ENCODE measurements at places on chromosomes 16 and 17.

GRCh38 chr16:8493972-8494371, 96.3 kb downstream of the TMEM114 start:
- no peak for DNase-seq

- no peak for DNase-seq
These were observed 481 bp downstream of the CNTROB start for GRCh38 chr17:7932483-7932891.

- DNase-seq, result no peak
These were observed 699.8 kb upstream of the KIF2B start for GRCh38 chr17:53122966-53123365.

- DNase-seq, result no peak
These were observed 27.0 kb downstream of the ASIC2 start for GRCh38 chr17:33266116-33266515.

DNA sequence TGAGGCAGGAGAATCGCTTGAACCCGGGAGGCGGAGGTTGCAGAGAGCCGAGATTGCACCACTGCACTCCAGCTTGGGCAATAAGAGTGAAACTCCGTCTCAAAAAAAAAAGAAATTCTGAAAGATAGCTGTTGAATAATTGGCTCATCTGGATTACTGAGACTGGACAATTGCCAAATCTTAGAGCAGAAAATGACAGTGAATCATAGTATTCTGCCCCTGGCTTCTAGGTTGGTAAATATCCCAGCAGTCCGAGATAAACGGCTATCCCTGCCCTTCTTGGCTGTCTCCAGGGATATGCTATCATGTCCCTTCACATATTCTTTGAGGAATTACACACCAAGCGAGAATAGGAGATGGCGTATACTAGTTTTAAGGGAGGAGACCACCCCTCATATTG, 35.5 kb upstream of the METTL16 start:
- no peak for DNase-seq

GRCh38 chr16:27531826-27532800, 17.6 kb downstream of the GTF3C1 start:
- no peak for DNase-seq

- DNase-seq, result no peak
These were observed 53.2 kb downstream of the AMFR start for GRCh38 chr16:56372013-56372634.

DNA sequence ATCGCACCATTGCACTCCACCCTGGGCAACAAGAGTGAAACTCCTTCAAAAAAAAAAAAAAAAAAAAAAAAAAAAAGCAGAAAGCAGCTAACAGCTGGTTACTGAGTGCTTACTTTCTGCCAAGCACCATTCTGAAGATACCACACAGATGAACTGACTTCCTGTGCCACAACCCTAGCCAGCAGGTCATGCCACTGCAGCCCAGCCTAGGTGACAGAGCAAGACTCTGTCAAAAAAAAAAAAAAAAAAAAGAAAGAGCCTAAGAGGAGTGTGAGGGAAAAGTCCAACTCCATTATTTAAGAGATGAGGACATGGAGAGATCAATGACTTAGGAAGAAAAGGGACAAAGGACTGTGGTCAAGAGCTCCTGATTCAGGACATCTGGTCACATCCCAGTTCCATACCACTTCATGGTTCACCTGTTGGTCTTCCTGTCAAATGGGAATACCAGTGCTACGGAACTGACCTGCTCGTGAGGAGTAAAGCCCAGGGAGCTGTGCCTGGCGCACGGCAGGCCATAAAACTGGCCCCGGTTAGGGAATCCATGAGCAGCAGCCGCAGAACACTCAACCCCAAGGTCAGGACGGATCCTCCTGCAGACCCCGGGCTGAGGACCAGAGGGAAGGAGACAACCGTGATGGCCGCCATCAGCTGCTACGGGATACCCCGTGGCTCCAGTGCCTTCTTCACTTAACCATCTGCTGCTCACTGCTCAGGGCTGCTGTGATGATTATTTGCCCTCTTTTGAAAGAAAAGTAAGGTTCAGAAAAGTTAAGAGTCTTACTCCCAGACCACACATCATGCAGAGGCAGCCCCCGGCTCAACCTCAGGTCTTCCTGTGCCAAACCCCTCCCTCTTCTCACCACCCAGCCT, 950 bp downstream of the KLHDC4 start:
- DNase-seq, result no peak

DNA sequence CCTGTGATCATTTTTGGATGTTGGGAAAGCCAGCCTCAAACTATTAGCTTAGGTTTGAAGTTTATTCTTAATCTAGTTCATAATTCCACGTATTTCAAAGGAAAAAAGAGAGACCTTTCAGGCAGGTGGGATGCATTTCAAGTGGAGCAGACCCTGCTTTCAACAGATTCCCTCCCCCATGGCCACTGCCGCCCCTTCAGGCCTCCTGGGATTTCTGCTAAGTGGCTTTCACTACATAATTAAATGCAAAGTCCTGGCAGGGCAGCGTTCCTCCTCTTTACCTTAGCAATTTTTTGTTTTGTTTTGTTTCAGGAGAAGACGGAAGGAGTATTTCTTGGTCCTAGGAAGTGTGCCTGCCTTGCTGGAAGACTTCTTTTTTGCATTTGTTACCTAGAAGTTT, 36.6 kb downstream of the MAF start:
- DNase-seq, result no peak

DNA sequence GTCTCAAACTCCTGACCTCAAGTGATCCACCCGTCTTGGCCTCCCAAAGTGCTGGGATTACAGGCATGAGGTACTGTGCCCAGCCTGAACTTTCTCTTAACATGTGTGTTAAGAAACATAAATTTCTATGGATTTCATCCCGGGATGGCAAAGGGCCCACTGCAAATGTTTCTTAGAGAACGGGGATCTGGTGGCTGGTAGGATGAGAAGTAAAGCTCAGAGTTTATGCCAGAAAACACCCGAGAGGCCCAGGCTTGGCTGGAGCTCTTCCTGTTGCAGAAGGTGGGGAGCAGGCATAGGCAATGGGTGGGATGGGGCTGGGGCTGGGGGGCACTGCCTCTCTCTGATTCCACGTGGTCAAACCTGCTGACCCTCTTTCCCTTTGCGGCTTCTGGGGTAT, 5.6 kb upstream of the CARHSP1 start:
- no peak for DNase-seq

- DNase-seq, result no peak
These were observed 126.9 kb upstream of the WSCD1 start for GRCh38 chr17:5943232-5943631.

DNA sequence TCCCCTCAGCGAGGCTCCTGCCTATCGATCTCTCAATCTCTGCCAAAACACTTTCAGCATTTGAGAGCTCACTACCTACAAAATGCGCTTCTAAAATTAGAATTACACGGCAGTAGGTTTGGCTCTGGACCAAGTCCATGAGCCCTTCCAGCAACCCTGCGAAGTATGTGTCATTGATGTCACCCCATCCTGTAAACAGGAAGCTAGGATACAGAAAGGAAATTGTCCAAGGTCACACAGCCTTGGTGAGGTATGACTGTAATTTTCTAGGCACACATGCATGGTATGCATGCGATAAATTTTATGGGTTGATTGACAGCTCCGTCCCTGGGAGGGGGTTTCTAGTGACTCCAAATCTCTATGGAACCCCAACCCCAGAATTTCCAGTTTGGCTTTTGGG, 330.3 kb upstream of the CDH5 start:
- DNase-seq, result no peak

DNA sequence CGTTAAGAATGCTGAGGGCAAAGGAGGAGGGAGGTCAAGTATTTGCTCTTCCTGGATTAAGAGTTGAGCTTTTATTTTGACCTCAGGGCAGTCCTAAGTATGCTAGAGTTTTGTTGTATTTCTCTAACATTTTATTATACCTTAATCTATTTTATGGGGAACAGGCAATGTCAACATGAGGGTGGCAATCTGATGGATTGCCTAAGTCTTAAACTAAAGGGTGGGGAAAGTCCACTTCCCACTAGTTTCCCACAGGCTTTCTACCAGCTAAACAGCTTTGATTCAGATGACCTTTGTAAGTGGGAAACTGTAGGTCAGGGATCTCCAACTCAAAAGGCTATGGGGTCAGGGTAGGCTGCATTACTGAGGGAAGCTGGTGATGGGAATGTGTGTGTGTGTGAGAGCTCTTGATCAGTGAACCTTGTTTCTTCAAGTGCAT, 24.9 kb downstream of the HSD17B2 start:
- no peak for DNase-seq

GRCh38 chr16:83882163-83882885, 16.6 kb upstream of the MLYCD start:
- no peak for DNase-seq

- DNase-seq, result no peak
These were observed 25.8 kb downstream of the SRCIN1 start for GRCh38 chr17:38579934-38580333.

DNA sequence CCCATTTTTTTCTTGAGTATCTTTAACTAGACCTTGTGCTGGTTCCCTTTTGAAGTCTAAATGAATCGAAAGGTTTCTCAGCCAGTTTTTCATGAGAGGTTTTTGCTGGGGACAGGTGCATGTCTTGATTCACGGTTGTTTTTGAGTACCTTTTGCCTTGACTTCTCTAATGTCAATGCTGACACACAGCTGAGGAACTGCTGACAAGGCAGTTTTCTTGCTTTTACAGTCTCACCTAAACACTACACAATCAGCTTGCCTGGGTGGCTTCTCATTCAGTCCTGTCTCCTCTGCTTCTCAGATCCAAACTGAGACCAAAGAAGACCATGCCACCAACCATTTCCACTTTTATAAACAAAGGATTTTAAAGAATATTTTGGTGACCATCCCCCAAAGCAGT, 7.1 kb downstream of the OR3A3 start:
- no peak for DNase-seq

DNA sequence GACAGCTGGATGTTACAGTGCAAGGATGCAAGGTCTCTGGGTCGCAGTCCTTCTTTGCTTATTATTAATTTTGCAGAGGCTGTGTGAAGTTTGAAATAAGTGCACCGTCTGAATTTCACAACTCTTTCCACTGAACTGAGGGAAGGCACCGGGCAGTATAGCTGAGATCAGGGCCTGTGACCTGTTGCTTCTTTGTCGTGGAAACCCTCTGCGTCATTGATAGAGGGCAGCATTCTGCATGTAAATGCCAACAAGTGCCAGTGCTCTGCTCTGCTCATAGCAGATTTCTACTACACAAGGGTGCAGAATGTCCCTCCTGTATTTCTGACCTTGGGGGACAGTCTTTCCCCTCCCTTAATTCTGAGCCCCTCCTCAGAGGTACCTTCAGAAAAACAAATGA, 26.0 kb downstream of the CD300LF start:
- no peak for DNase-seq

DNA sequence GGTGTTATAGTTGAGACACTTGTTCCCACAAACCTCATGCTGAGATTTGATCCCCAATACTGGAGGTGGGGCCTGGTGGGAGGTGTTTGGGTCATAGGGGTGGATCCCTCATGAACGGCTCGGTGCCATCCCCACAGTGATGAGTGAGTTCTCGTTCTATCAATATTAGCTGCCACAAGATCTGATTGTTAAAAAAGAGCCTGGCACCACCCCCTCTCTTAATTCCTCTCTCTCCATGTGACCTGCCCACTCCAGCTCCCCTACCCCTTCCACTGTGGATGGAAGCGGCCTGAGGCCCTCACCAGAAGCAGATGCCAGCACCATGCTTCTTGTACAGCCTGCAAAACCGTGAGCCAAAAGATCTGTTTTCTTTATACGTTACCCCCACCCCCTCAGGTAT, 31.2 kb downstream of the TRIM16 start:
- no peak for DNase-seq

DNA sequence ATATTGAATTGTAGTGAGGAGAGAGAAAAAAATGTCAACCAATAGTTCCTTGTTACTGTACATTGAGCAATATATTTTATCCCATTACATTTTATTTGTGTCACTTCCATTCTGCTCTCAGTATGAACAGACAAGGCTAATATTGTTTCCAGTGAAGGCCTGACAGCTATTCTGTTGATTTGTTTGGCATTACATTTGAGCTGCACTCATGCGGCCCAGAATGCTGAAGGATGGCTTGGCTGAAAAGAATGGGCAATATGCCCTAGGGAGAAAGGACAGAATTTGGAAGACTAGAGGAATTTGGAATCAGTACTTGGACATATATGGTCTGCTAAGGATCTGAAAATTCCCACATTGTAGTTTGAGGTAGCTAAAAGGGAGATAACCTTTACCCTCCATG, 1294.4 kb downstream of the CDH8 start:
- no peak for DNase-seq

GRCh38 chr16:69397821-69398521, 12.2 kb upstream of the TERF2 start:
- DNase-seq, result no peak

DNA sequence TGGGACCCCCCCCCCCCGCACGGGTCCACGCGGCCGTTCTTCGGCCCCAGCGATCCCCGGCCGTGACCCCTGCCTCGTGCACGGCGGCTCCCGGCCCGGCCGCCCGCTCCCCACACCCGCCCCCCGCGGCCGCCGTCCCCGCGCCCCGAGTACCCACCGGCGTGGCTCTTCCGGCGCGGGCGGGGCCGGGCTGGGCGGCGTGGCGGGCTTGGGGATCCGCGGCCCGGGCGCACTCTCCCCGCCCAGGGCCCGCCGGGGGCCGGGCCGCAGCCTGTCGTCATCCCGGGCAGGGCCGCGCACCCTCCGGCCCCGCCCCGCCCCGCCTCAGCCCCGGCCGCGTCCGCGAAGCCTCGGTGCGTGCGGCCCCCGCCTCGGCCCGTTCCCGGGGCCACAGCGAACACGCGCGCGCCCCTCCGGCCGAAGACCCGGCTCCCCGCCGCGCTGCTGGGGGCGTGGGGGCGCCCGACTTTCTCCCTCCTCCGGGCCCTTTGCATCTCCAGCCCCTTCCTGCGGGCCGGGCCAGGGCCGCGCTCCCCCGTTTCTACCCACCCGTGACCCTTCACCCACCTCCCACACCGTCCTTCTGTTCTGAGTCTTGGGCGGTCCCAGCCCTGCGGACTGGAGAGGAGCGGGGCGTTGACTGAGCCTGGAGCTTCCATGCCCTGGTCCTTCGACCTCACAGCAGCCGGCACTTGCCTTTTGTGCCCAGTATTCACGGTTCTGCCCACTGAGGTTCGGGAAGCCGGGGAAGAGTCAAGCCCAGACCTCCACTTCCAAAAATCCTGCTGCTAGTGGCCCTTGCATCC, 840 bp downstream of the MYO1C start:
- DNase-seq, result no peak

- no peak for DNase-seq
These were observed 9.2 kb upstream of the KAT7 start for GRCh38 chr17:49779156-49779738.

DNA sequence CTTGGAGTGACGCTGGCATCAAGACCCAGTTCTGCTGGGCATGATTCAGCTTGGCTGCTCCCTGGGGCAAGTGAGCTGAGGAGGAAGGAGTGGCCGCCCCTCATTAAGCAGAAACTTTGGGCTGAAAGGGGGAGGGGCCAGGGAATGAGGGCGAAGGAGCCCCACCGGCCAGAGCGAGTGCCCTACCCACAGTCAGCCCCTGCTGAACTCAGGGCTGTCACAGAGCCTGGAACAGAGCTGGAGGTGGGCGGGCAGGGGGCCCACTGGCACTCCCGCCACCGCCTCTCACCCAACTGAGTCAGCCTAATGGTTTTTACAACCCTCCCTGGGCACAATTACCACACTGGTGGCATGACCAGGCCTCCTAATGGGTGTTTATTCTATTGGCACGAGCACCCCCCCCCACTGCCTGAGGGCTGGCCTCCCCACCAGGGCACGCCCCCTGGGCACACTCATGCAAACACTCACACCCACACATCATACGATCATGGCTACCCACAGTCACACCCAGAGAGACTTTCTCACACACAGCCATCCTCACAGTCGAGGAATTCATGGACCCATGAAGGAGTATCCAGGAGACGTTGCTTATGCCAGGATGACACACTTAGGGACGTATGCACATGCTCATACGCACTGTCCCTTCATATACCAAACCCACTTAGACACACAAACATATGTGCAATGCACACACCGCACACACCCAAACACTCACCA, 19.2 kb downstream of the UNC119 start:
- no peak for DNase-seq
